A549 treated with CpdA at 1 μM for 4 hours (cell line): ENCODE measurements at places on chromosomes 2 and 18. TPM values are rescaled to one million over a fixed set of nuclear protein-coding genes. Genes with fewer than 3 reads are reported as not detected.

The COLEC12 gene
- 0.03 to 0.07 TPM (median 0.06 TPM) in 3 of 5 replicates, not detected in the others for total RNA-seq

The CXCR1 gene
- total RNA-seq, result not detected in 5 replicates

The RBM44 gene
- 0.15 to 0.41 TPM (median 0.24 TPM) in 5 replicates for total RNA-seq

The C2orf80 gene
- total RNA-seq, result not detected in 5 replicates

The PRSS56 gene
- total RNA-seq, result 0.08 to 0.20 TPM (median 0.14 TPM) in 4 of 5 replicates, not detected in the other

The CTAGE1 gene
- not detected in 5 replicates for total RNA-seq

The GAL3ST2 gene
- total RNA-seq, result 0.24 to 0.44 TPM (median 0.34 TPM) in 4 of 5 replicates, not detected in the other

The STAT4 gene
- total RNA-seq, result 3.2 to 4.5 TPM (median 3.8 TPM) in 5 replicates

The MPP4 gene
- total RNA-seq, result 0.07 to 0.18 TPM (median 0.14 TPM) in 5 replicates

The KLF11 gene
- 2.7 to 5.5 TPM (median 4.5 TPM) in 5 replicates for total RNA-seq

The HOXD8 gene
- 4.5 to 6.6 TPM (median 5.4 TPM) in 5 replicates for total RNA-seq

The TMEM185B gene
- 45.1 to 55.1 TPM (median 50.6 TPM) in 5 replicates for total RNA-seq
